ENCODE measurements at places on chromosomes 16 and 17. TPM values are rescaled to one million over a fixed set of nuclear protein-coding genes. Genes with fewer than 3 reads are reported as not detected.

Gene DNAI2
- total RNA-seq = 0.12 TPM

Gene AGRP
- not detected for total RNA-seq

Gene SMARCD2
- 116 TPM for total RNA-seq

Gene C17orf113
- 0.05 TPM for total RNA-seq

Gene CDC42EP4
- 0.78 TPM for total RNA-seq

Gene DHRS11
- 15.9 TPM for total RNA-seq

Gene GPR139
- total RNA-seq = not detected

Gene EXOC7
- 116 TPM for total RNA-seq

GRCh38 chr17:41002814-41003213 lies 3.1 kb upstream of the KRTAP3-2 start:
- no peak for DNase-seq

DNA sequence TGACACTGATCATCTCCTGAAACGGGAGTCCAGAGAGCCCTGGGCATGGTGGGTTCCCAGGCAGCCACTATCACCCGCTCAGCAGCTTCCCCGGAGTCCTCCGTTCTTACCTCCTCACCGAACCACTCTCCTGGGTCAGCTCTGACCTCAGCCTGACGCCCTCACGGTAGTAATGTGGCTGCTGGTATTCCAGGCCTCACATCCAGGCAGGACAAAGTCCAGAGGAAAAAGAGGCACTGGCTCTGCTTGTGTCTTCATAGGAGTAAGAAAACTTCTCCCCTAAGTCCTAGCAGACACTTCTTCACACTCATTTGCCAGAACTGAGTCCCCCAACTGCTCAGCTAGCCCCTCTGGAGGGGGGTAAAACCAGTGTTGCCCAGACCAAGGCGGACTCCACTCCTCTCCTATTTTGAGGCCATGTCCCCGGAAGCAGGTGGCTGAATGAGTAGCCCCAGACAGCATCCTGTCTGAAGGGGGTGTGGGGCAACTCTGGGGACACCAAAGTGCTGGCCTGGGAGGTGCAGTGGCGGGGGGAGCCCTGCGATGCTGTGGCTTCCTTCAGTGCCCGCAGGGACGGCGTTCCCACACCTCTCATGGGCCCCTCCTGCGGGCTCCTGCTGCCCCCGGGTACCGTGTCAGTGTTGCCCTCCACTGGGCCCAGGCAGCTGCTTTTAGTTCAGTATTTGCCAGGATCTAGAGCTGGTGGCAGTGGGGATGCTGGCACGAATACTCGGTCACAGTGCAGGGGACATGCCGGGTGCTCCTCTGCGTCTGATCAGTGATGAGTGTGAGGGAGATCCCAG lies 5.4 kb downstream of the FSCN2 start:
- DNase-seq = no peak

GRCh38 chr17:8537734-8538133 lies 92.8 kb downstream of the MYH10 start:
- DNase-seq = no peak

DNA sequence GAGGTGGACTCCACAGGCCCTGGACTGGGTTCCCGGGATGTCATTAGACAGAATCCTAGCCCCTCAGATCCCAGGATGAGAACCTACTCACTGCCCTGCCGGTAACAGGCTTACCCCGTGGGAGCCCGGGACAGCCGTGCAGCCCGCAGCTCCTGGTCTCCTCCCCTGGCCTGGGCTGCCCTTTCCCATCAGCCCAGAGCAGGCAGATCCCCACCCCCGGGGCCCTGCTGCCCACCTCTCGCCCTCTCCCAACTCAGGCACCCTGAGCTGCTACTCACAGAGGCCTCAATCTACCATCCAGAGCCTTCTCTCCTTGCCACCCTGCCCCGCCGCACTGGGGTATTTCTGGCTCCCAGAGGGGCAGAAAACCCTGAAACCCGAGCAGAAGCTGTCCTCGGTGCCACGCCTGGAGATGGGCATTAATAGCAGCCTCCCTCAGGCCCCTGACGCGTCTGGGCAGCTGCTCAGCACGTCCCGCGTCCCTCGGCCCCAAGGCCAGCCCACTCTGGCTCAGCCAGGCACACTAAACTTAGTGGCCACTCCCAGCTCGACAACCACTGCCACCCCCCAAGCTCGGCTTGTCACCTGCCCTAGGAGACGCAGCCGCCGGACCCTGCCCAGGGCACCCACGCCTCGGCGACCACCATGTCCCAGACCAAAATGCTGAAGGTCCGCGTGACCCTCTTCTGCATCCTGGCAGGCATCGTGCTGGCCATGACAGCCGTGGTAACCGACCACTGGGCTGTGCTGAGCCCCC lies at the start of gene CACNG1:
Gene CACNG1, plus strand, starts transcription at position 539 of the 757 bp plus-strand sequence. Its CDS starts 107 bp downstream, at position 646.
- no peak for DNase-seq

DNA sequence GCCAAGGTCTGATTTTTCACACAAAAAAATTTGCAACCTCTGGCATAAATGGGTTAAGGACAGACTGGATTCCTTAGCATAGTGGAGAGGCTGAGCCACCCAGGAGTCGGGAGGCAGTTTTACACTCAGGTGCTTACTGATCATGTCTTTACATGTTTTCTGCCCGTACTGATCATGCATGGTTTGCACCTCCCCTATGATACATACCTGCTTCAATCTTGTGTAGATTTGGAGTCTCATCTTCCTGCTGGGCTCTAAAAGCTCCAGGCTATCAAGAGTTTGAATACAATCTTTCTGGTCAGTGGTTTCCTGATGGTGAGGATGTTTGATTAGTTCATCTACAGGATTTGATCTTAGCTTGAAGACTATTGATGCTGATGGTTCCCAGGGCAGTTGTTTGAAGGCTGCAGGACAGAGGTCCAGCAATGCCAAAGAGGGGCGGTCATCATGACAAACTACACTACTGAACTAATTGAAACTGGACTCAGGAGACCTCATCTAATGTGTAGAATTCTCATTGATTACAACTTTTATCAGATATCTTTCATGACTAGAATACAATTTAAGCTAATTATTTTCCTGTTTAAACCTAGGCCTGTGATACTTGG lies 6.9 kb downstream of the C1QBP start:
- no peak for DNase-seq

- DNase-seq = no peak
Measured at GRCh38 chr17:27504188-27504995, 48.1 kb downstream of the KSR1 start.

GRCh38 chr17:78748048-78748729 lies 33.9 kb downstream of the CYTH1 start:
- DNase-seq = peak; percentile 44

GRCh38 chr16:30961384-30961783 lies 3.8 kb downstream of the SETD1A start:
- DNase-seq = no peak

GRCh38 chr17:19304209-19304608 lies 58.3 kb downstream of the B9D1 start:
- DNase-seq = no peak
